ENCODE measurements at places on chromosomes 6 and 20. TPM values are rescaled to one million over a fixed set of nuclear protein-coding genes. Genes with fewer than 3 reads are reported as not detected.

GRCh38 chr6:91366781-91367180 is 779.9 kb upstream of the MAP3K7 start:
- no peak for DNase-seq

DNA sequence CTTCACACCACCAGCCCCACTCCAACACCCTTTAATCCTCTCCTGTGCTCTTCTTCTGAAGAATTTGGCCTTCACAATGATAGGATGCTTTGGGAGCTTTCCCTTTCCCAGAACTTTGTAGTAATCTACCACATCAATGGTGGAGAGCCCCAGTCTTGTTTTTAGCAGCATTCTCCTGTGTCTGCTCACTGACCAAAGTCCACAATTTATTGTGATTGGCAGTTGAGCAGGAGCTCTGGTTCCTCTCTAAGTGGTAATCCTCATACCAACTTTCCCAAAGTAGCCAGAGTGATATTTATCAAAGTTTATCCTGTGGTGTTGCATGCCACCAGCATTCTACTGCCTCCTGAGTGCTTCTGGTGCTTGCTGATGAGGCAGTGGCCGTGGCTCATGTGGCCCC is 29.0 kb upstream of the OPN5 start:
- DNase-seq = no peak

GRCh38 chr6:74579794-74580193 is 626.1 kb downstream of the COL12A1 start:
- DNase-seq = no peak

- no peak for DNase-seq
Measured at GRCh38 chr6:36377594-36377993, 9.9 kb downstream of the ETV7 start.

- no peak for DNase-seq
Measured at GRCh38 chr6:8545336-8545735, 110.0 kb upstream of the SLC35B3 start.

The CDSN gene
- total RNA-seq = not detected
